ENCODE measurements at places on chromosomes 13 and 19.

DNA sequence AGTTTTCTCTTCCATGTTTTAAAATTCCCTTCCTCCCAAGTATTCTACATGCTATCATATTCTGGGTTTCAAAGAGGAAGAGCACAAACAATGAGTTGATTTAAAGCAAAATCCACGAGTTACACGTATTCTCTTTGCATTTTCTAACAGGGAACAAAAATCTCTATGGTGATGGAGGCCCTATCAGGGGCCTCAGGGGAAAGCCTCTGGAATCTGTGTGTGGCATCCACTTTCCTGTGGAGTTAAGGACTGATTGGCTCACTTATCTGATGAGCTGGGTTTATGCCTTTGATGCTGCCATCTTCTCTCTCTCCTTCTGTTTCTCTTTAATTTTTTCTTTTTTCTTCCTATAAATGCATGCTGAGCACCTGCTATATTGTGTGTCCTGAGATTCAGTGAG, 14.8 kb downstream of the OLFM4 start:
- no peak for DNase-seq

DNA sequence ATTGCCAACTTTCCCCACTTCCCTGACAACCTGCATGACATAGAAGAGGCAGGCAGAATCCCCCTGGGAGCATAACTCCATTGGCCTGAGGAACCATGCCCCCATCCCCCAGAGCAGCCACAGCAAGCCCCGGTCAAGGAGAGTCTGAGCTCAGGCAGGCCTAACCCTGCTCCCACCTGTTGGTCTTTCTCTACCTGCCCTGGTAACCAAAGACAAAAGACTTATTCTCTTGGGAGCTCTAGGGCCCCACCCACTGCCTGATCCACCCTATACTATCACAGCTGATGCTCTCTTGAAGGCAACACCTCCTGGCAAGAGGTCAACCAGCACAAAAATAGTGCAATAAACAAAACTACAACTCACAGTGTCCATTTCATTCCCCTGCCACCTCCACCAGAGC, 59.3 kb downstream of the TNFSF13B start:
- DNase-seq, result no peak

GRCh38 chr19:55536951-55537740, at the start of gene SBK2:
TSS of gene SBK2 (minus strand) at chr19:55537133. CDS start at chr19:55536294, 839 bp downstream.
- no peak for DNase-seq

- DNase-seq, result no peak
Measured at GRCh38 chr13:73058432-73058735, 421 bp upstream of the KLF5 start.

- no peak for DNase-seq
Measured at GRCh38 chr19:38911388-38912001, 491 bp downstream of the CCER2 start.

GRCh38 chr19:5062195-5062594, 93.3 kb downstream of the KDM4B start:
- DNase-seq, result no peak

DNA sequence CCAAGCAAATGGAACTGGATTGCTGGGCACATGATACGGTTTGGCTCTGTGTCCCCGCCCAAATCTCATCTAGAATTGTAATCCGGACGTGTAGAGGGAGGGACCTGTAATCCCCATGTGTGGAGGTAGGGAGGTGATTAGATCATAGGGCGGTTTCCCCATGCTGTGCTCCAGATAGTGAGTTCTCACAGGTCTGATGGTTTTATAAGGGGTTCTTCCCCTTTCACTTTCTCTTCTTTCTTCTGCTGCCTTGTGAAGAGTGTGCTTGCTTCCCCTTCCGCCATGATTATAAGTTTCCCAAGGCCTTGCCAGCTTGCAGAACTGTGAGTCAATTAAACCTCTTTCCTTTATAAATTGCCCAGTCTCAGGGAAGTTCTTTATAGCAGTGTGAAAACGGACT, 32.6 kb upstream of the MTIF3 start:
- DNase-seq, result no peak

DNA sequence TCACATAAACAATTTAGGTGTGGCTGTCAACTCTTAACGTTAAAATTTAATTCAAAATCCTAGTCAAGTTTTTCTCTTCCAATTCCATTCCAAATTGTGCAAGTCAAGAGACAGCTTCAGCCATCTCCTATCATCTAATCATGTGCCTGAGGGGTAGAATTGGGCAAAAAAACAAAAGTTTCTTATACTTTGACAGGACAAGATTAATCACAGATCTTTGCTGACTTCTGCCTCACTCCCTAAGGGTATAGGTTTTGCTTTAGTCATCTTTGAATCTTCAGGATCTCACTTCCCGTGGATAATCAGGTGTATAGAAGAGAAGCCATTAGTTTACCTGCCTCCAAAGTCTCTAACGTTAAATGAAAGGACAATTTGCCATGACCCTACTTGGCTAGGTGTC, 24.6 kb downstream of the RNF17 start:
- no peak for DNase-seq

DNA sequence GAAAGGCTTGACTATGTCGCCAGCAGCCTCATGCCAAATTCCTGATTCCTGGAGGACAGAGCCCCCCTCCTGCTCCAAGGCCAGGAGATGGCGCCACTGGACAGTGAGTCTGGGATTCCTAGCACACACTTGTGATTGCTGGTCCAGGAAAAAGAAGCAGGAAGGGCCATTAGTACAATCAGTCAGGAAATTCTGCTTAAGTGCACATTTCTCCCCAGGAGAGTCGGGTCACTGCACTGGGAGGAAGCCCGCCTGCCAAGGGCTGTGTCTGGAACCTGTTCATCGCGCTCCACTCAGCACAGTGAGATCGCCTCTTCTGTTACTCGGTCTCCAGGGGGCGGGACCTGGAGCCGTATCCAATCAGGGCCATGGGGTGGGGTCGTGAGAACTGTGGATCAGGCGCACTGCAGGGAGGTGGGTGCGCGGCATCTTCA, 65.1 kb downstream of the ZNF823 start:
- no peak for DNase-seq

DNA sequence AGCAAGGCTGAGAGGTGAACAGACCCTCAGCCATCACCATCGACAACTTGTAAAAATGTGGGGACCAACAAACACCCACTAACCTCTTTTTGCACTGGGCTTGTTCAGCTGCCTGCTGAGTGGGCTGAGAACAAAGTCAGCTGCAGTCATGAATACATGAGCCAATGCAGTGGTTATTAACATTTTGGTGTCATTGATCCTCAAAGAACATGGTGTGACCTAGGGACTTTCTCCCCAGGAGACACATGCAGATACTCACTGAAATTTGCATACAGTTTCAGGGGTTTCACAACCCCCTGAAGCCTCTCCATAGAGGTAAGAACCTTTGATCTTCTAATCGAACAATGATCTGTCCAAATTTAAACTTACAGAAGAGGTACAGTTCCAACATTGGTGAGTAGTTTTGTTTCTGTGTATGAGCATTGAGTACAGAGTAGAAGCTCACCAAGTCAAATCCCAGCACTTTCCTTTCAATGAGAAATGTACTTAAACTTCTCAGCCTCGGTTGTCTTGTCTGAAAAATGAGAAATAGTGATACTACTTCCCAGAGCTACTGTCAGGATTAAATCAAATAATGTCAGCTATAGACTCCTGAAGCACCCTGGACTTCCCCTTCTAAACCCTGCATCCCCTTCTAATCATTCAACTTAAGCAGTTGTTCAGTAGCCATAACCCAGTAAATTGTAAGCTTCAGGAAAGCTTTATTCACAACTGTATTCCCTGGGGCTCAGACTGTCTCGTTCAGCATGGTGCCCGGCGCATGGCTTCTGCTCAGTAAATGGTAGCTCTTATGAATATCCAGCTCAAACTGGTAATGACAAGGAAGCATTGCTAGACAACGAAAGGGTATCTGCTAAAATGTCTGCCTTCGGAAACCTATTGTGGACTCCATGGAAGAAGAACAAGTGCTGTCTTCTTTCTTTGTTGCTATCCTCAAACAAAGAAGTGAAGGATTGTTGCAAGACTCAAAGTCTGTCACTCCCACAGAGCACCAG, 148.7 kb downstream of the FOXO1 start:
- no peak for DNase-seq

- DNase-seq, result no peak
Measured at GRCh38 chr13:77699059-77699680, 1.7 kb downstream of the SLAIN1 start.

- DNase-seq, result no peak
Measured at GRCh38 chr13:89832827-89833226, 1514.7 kb upstream of the MIR17HG start.

- DNase-seq, result no peak
Measured at GRCh38 chr19:11251650-11252314, 10.5 kb downstream of the DOCK6 start.

GRCh38 chr13:103229674-103230073, 163.5 kb upstream of the SLC10A2 start:
- DNase-seq, result no peak

- no peak for DNase-seq
Measured at GRCh38 chr13:73228546-73228945, 169.7 kb downstream of the KLF5 start.

- DNase-seq, result no peak
Measured at GRCh38 chr19:54245936-54246335, 3.3 kb upstream of the LILRA6 start.

DNA sequence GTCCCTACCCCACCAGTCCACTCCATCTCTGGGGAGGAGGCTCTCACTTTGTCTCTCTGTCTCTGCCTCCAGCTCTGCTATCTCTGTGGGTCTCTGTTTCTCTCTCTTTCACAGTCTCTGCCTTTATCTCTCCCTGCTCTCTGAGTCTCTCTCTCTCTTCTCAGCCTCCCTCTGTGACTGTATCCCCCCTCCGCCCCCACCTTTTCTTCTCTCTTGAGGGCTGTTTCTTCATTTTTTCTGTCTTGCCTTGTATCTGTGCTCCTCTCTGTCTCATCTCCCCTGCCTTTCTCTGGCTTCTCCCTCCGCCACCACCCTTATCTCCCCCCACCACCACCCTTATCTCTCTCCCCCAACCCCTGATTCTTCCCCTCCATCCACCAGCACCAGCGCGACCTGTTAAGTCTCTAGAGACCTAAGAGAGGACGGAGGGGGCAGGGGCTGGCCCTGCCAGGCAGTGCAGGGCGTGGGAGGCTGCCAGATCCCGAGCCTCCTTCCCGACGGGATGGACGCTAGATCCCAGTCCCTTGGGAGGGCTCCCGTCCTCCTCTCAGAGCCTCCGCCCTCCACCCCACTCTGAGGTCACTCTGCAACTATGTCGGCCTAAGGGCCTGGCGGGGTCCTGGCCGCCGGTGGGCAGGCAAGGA, 1.0 kb downstream of the AXL start:
- no peak for DNase-seq

DNA sequence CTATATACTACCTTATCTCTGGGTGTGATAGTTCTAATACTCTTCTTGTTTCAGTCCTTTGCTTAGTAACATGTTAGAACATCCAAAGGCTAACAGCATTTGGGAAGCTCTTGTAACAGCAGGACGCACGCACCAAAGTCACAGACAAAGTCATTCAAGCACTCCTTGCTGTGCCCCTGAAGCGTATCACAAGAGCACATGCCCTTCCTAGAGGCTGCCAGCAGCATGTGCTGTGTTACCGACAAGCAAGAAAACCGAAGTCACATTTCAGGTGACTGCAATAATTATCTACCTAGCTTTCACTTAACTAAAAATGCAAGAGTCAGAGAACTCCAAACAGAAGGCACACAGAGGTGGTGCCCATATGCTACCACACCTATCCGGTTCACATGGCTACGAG, 194.1 kb downstream of the KLF12 start:
- DNase-seq, result no peak

GRCh38 chr13:106532111-106532929, 3.1 kb downstream of the EFNB2 start:
- no peak for DNase-seq

DNA sequence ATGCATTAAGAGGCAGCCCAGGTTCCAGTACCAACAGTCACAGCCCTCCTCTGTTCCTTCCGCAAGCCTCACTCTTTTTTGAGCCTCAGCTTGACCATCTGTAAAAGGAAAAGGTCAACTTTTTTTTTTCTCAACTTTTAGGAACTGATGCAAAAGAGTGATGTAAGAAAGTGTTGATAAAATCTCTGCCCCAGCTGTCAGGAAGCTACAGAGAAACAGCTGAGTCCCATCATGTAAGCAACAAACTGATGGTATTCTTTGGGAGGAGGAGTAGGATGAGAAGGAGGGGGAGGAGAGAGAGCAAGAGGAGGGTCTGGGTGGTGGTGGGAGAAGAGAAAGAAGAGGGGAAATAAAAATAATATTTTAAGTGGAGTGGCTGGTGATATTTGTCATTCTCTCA, 233.9 kb upstream of the TSHZ3 start:
- DNase-seq, result no peak

DNA sequence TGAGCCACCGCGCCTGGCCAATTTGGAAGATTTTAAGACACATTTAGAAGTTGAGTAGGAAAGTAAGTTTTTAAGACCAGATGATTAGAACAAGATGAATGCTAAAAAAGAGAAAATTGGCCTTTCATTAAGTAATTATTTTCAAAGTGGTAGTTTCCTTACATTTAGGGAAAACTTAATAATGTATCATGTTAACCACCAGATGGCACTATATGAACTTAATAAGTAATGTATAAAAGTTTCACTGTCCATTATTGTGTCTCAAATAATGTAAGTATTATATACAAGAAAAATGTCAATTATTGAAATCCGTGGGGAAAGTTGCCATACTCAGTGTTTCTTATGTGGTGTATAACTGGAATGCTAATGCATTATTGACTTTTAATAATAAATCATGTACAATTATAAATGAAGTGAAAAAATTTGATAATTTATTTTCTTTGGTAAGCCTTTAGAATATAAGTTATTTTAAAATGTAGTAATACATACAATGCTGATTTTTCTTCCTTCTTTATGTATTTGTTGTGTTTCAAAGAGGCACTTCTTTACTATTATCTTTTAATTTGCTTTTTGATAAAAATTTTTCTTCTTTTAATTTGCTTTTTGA, 29.2 kb downstream of the COG6 start:
- DNase-seq, result no peak

GRCh38 chr19:34232566-34233481, 21.5 kb upstream of the GARRE1 start:
- no peak for DNase-seq

DNA sequence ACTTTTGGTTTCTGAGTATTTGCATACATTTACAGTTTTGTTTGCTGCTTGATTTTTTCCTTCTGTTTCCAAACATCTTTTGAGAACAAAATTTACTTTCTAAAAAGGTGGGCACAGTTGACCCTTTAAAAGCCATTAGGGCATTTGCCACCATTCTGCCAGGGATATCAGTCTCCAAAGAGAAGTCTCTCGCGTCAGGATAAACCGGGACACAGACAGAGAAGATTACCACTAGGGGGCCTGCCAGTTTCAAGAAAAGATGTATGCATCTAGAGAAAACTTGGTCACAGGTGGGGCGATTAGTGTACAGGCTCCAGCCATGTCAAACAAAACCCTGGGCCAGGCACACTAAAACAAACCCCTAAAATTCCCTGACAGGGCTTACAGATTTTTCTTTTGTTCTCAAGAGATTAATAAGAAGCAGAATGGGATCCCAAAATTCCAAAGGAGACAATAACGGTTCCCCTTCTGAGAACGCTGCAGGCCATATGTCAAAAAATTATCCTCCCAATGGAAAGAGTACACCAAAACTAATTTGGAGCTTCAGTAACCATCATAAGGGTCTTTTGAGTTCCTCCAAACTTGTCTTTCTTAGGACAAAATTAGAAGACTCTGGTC, 10.7 kb upstream of the PABPC3 start:
- DNase-seq, result no peak

- DNase-seq, result no peak
Measured at GRCh38 chr13:97858161-97858560, 95.3 kb upstream of the IPO5 start.
